Fibroblast of mammary gland (primary cell): ENCODE measurements at places on chromosomes 6 and 20.
A peak's percentile ranks its signal among the peaks of the same experiment; 100 is the strongest.

GRCh38 chr6:158773581-158774449 lies 45.4 kb downstream of the EZR start:
- no peak for DNase-seq

GRCh38 chr6:133286765-133287164 lies 45.6 kb downstream of the EYA4 start:
- peak; percentile 28 for DNase-seq

DNA sequence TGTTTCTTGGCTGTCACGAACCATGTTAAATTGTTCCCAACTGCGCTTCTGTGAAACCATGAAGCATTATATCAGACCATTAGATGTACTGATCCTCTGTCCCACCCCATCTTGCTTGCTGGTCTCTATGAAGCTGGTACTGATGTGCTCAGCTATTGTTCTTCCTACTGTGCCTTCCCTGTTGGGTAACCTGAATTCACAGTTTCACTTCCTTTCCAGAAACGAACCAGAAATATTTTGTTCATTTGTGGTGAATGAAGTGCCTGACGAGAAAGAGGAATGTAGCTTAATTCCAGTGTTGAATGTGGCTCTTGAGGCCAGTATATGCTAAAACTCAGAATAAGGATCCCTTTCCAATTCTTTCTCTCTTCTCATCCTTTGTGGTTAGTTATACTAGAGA lies 58.1 kb upstream of the SNAP91 start:
- no peak for DNase-seq

DNA sequence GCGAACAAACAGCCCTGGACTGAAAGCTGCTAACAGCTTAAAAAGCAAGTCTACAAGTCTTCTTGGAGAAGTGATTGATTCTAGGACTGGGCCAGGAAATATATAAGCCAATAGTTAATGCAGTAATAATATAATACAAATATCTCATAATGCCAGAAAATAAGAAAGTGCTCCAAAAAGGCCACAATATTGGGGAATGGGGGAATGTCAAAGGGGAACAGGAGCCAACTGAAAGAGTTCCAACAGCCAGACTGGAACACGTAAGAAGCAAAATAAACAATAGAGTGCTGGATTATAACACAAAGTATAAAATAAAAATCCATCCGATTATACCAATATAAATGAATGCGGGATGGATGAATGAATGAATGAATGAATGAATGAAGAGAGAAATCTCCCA lies 295.8 kb downstream of the NRN1 start:
- DNase-seq, result no peak

DNA sequence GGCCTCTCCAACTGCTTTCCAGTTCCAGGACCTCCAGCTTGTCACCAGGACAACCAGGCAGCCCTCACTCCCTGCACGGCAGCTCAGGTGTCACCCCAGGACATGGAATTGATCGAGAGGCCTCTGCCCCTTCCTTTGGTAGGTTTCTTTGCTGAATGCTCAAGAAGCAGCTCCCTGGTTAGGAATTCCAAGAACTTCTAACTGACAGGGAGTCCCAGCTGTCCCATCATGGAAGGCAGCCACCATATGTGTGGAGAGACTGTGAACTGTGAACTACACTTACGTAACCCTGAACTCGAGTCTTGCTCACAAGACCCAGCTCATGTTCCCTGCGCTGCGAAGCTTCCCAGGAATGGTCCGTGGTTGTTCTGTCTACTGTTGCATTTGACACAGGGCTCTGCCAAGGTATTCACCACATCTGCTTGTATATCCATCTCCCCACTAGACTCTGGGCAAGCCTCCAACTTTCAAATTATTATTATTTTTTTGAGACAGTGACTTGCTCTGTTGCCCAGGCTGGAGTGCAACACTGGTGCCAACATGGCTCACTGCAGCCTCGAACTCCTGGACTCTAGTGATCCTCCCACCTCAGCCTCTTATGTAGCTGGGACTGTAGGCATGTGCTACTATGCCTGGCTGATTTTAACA lies 35.7 kb downstream of the MGME1 start:
- DNase-seq, result peak; percentile 41

GRCh38 chr6:18846327-18846726 lies 459.2 kb downstream of the RNF144B start:
- no peak for DNase-seq

GRCh38 chr20:49199729-49200293 lies 11.7 kb upstream of the STAU1 start:
- no peak for DNase-seq

DNA sequence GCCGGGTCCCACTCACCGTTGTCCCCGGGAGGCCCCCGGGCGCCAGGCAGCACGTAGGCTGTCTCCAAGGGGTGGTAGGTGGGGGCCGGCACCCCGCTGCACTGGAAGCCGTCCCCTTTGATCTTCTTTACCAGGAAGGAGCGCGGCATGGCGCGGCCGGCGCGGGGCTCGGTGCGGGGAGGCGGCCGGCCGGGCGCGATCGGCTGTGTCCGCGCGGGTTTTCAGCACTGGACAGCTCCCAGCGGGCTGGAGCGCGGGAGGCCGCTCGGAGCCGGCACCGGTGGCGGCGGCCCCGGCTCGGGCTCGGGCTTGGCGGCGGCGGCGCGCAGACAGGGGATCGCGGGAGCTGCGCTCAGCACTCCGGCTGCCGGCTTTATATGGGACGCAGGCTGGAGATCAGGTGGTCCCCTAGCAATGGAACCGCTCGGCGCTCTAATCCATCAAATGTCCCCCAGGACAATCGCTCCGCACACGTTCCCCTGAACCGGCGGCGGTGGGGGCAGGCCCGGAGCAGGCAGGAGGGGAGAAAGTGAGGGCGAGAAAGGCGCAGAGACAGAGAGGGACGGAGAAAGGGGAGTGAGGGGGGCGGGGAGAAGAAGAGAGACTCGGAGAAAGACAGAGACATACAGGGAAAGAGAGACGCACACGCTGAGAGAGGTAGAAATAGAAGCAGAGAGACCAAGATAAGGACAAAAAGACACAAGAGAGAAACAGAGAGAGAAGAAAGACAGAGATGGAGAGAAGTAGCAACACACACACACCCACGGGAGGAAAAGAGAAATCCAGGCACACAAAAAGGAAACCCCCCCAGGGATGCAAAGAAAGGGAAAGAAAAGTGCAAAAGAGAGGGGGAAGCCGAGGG lies at the start of gene SCRT2:
SCRT2 (minus strand) TSS at position 350 of the 862 bp plus-strand sequence; CDS start at position 149, 201 bp downstream.
- peak; percentile 50 for DNase-seq

DNA sequence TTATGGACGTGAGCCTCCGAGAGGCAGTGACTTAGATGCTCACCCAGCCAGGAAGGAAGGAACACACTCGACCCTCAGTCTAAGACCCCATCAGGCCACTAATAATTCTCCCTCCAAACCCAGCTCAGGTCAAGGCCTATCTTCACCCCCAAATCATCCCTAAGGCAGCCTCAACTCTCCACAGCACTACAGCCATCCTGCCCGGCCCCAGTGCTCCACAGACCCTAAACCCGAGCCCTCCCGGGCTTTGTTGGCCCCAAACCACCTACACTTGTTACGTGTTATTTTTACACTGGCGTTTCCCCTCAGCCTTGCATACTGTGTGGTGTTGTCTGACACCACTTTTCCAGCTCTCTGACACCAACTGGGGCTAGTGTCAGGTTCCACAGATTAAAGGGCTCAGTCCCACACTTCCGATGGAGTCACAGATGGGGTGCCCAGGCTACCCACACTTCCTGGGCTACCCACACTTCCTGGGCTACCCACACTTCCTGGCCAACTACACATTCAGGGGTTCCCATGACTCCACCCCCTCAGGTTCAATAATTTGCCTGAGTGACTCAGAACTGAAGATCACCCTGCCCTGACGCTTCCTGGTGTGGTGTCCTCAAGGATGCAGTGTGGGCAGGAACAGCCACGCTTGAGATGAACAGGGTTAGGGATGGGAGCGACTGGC lies 25.3 kb downstream of the RBCK1 start:
- DNase-seq, result peak; percentile 31

- DNase-seq, result no peak
These were observed 118.3 kb upstream of the SUPT3H start for GRCh38 chr6:45496085-45496433.

- DNase-seq, result no peak
These were observed 67.3 kb downstream of the LY86 start for GRCh38 chr6:6655805-6656251.

- no peak for DNase-seq
These were observed 11.7 kb downstream of the HDAC2 start for GRCh38 chr6:113959235-113959634.

GRCh38 chr20:41913146-41913545 lies 295.0 kb upstream of the CHD6 start:
- no peak for DNase-seq

DNA sequence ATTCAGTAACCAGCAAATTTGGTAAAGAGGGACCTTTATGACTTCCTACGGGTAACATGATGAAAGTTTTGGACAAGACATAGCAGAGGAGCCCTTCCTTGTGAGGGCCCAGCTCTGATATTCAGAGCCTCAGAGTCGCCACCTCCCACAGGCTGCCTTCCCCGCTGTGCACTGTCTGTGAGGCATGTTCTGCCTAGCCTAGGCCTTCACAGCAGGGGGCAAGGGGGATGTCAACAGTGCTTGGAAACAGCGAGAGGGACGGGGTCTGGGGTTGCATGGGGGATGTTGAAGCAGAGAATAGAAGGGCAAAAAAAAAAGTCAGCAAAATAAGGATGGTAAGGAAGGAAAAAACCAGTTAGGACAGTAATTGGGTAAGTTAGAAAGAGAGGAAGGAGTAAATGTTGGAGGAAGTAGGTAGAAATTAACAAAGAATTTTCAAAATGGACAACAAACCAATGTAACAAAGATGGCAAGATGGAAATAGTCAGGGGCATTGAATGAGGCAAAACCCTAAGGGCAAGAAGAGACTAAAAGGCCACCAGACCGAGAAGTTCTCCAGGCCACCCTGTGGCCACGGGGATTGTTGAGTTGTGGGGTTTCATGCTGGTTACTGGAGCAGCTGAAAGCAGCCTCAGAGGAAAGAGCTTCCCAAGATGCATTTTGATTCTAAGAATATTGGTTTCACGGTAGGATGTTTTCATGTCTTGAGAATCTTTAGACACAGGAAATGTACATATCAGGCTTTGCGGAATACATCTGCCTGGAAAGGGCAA lies 139.8 kb downstream of the LY86 start:
- DNase-seq, result no peak

DNA sequence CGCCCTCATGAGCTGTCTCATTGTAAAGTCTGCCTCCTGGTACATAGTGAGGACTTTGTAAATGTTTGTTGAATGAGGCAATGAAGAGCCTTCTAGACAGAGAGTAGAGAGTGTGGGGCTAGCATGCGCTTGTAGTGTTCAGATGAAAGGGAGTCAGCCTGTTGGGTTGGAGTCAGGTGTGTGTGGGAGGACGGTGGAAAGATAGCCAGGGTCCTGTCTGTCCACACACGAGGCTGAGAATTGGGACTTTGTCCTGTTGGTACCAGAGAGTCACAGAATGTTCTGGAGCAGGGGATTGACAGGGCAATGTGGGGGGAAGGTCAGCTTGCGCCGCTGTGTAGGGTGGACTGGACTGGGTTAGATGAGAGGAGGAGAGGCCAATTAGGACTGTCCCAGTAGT lies 58.6 kb downstream of the RIOK1 start:
- DNase-seq, result no peak

DNA sequence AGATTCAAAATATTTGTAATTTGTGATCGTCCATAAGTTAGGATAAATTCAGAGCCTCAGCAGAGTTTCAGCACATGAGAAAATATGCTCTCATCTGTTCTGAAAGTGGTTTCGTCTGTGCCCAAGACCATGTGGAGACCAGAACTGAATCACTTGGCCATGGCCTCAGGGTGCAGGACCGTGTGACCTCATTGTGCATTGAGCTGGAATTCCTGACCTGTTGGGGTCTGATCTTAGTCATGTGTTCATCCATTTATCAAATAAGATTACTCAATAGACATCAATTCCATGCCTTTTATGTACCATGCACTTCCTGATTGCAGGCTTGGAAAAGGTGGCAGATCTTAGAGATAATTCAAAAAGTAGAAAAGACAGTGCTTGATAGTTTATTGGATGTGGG lies 680.5 kb downstream of the QKI start:
- peak; percentile 26 for DNase-seq

GRCh38 chr20:37670351-37670791 lies 23.5 kb upstream of the CTNNBL1 start:
- no peak for DNase-seq

DNA sequence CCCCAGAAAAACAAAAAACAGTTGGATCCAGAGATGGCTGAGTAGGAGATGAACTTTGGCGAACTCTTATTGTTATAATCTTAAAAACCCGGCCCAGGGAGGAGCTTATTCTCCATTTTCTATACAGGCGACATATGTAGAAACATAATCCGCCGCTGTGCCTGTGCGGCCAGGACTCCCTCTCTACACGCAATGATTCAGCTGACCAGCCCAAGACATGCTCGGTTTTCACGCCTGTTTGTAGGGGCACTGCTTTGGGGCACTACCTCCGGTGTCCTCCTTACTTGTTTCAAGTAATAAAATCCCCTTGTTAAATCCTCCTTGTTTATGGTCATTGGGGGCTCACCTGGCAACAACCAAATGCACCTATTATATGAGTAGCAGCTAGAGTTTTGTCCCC lies 89.9 kb downstream of the SEL1L2 start:
- DNase-seq, result no peak

- no peak for DNase-seq
These were observed 577.7 kb downstream of the HAO1 start for GRCh38 chr20:7362601-7363000.

- DNase-seq, result peak; percentile 19
These were observed 134.1 kb downstream of the RFPL4B start for GRCh38 chr6:112481211-112481610.

DNA sequence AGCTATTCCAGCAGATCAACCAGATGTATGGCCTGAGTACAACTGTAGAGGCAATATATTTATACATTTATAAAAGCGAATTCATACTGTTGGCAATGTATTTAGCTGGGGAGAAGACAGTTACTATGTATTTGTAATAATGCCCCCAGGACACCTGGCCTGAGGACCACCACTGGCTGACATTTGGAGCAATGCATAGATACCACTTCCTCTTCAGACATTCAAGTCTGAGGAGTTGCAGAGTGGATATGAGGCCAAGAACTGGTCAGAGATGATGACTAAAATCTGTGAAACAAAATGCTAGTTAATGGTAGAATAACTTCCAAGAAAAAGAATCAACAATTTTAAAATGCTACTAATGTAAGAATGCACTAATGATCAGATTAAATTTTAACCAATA lies 462.3 kb downstream of the CDC5L start:
- DNase-seq, result peak; percentile 37

GRCh38 chr6:32845384-32845884 lies 1.6 kb upstream of the PSMB8 start:
- DNase-seq, result no peak

GRCh38 chr20:24730750-24731149 lies 218.3 kb upstream of the CST7 start:
- no peak for DNase-seq

DNA sequence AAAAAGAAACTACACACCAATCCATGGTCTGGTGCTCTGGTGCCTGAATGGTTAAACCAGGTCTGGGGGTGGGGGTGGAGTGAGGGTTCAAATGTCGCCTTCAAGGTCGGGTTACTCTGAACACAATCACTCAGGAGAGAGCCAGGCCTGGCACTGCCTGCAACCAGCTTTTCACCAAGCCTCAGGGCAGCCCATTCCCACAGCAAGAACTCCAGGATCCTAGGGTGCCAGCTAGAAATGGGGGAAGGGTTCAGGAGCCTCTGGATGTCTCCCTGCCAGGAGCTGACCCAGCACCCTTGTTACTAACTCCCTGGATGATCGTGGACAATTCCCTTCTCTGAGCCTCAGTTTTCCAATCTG lies 6.7 kb downstream of the SDC4 start:
- DNase-seq, result no peak

GRCh38 chr6:10259671-10260070 lies 155.2 kb downstream of the TFAP2A start:
- no peak for DNase-seq

- DNase-seq, result no peak
These were observed 30.5 kb downstream of the FOXP4 start for GRCh38 chr6:41576667-41577066.

- DNase-seq, result no peak
These were observed 43.0 kb upstream of the PTPN1 start for GRCh38 chr20:50467174-50467573.
